ENCODE measurements at places on chromosomes 3 and 15. TPM values are rescaled to one million over a fixed set of nuclear protein-coding genes. Genes with fewer than 3 reads are reported as not detected.

- peak; percentile 44 for DNase-seq
Measured at GRCh38 chr3:126085841-126086240, 1.9 kb upstream of the SLC41A3 start.

GRCh38 chr3:141380987-141381386, 12.7 kb downstream of the ZBTB38 start:
- no peak for DNase-seq

Gene GOLGA8M
- total RNA-seq, result 4.4 TPM

Gene CHDH
- total RNA-seq, result 0.53 TPM

Gene HRG
- not detected for total RNA-seq

DNA sequence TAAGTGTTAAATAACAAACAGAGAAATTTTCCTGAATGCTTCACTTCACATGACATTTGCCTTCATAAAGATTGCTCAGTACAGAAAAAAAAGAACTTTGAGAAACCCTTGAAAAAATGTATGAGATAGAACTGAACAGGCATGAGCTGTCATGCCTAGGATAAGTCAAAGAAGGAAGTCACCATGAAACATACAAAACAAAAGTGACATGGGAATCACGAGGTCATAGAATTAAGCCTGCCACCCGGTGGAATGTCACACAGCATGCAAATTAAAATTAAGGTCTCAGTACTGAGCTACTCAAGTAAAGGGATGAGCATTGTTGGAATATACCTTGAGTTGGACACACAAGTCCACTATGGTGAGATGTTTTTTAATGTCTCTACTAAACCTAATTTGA, 652.5 kb upstream of the NECTIN3 start:
- DNase-seq, result no peak

DNA sequence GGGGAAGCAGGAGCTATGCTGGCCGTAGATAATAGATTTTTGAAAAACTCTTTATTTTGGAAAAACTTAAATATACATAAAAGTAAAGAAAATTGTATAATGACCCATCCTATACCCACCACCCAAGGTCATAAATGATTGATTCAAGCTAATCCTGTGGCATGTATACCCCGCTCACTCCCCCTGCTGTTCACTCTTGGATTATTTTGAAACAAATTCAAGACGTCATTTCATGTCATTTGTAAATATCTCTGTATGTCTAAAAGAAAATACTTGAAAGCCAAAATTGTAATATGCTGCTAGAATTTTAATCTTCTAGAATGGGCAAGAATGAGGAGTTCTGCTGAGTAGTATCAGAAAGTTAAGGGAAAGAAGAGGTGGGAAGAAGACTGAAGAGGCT, 241.7 kb downstream of the FEZF2 start:
- DNase-seq, result no peak

Gene SLC22A14
- total RNA-seq, result not detected

GRCh38 chr3:13093687-13094086, 20.5 kb upstream of the IQSEC1 start:
- no peak for DNase-seq

DNA sequence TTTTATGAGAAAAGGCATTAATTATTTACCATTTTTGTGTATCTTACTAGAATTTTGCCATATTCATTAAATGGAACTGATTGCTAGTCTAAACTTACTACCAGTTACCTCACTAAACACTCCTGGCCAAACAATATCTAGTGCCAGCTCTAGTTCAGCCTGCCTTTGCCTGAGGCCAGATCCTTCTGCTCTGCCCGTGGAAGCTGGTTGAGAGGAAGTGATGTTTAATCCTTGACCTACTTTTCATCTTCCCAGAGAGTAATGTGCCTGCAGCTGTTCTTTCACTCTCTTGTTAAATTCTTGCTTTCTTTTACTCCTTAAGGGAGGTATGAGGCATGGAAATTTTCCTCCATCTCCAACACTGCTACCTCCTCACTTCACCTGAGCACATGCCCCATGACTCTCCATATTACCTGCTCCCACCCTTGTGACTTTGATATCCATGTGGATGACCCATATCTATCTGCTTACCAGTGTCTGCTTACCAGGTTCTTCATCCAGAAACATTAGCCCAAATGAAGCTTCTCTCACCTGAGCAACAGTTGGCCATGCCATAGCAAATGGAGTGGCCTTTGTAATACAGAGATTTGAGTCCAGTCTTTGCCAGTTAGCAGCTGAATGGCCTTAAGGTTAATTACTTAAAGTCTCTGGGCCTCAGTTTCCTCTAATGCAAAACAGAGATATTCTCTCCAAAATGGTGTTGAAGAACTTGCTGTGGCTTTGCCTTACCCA, 53.4 kb downstream of the UBE2E1 start:
- no peak for DNase-seq

GRCh38 chr15:73851689-73852088, 21.7 kb upstream of the TBC1D21 start:
- DNase-seq, result peak; percentile 71

DNA sequence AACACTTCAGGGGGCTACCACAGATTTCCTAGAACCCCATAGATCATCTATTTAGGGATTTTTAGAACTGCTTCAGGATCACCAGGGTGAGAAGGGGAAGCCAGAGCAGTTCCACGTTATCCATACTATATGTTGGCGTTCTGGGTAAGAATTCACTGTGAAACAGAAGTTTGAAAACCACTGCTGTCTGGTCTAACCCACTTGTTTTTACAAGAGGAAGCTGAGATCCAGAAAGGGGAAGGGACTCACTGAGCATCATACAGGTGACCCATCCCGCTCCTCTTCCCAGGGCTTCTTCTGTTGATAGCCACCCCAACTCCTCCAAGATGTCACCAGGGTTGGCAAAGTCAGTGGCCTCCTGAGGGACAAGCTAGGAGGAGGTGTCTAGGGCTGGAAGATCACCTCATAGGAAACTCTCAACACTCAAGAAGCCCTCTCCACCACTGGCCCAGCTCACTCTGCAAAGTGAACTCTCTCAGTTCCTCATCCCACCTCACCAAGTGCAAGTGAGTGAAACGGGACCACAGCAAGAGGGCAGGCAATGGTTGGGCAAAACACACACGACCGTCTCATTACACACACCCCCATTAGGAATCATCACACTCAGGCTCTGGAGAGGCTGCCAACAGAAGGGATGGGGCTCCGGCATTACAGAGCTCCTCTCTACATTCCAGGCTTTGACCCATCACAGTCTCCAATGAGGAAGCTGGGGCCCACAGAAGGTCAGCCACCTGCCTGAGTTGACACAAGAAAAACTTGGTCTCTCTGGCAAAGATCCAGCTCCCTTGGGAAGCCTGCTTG, 1.8 kb downstream of the DAPK2 start:
- DNase-seq, result no peak

DNA sequence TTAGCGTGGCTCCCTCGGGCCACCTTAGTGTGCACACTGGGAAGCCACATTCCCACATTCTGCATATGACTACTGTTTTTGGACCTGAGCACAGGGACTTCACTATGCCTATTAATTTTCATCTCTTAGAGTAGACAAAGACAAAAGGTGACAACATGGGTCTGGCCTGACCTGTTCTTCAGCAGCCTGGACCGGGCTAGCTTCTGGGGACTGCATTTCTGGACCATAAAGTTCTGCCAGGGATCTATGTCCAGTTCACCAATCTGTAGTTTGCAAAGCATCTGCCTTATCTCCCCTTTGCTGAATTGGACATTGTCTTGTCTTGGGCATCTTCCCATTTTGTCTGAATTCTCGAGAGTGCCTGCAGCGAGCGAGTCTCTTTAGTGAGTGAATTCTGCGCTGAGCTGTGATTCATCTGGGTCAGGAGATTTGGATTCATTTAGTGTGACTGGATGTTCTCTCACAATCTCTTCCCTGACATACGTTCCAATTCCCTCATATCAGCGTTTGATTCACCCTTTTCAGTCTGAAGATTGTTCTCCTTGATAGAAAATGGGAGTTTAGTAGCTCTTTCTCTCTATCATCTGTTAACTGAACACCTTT, 112.2 kb upstream of the PLXNA1 start:
- DNase-seq, result no peak

Gene MUC13
- total RNA-seq, result not detected

DNA sequence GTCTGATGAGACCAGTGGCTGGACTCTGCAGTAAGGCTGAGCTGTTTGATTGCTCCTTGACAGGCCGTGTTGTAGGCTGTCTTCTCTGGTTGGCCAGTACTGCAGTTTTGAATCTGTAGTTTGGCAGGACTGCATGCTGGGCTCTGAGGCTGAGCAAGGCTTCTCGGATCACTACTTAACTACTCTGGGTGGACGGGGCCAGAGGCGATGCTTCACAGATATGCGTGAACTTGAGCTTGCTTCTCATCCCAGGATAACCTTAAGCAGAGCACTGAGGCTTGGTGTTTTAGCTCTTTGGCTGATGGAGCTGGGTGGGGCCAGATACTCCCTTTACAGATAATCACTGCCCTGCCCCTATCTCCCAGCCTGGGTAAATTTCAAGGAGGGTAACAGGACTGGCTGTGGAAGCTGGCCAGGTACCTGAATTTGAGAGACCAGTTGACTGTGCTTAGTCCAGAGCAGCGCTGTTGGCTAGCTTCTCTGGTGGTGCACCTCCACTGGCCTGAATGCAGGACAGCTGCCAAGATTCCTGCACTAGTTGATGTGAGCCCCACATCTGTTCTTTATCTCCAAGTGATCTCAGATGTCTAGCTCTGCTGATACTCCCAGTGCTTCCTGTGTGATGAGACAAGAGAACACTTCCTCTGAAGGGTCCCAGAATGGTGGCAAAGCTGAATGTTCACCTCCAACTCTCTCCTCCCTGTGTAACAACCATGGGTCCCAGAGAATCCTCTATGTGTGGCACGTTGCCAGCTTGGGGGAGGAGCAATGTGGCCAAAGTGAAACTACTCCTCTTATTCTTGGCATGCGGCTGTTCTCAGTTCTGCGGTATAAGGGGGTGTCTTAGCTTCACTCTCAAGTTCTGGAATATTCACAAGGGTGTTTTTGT, 37.9 kb downstream of the RPL39L start:
- peak; percentile 71 for DNase-seq

DNA sequence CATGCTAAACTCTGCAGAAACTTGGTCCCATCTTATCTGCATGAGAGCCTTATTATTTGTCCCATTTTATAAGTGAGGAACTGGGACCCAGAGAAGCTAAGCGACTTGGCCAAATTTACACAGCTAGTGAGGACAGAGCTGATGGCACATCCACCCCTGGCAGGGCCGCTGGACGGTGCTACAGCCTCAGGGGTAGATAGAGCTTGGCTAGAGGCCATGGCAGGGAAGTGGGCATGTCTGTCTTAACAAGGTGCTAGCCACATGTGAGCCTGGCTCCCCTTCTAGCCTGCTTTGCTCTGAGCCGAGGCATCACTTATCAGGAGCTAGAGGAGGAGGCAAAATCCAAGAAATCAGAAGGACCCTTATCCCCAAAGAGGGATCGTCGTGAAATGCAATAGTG, 36.7 kb upstream of the SYNM start:
- DNase-seq, result no peak

DNA sequence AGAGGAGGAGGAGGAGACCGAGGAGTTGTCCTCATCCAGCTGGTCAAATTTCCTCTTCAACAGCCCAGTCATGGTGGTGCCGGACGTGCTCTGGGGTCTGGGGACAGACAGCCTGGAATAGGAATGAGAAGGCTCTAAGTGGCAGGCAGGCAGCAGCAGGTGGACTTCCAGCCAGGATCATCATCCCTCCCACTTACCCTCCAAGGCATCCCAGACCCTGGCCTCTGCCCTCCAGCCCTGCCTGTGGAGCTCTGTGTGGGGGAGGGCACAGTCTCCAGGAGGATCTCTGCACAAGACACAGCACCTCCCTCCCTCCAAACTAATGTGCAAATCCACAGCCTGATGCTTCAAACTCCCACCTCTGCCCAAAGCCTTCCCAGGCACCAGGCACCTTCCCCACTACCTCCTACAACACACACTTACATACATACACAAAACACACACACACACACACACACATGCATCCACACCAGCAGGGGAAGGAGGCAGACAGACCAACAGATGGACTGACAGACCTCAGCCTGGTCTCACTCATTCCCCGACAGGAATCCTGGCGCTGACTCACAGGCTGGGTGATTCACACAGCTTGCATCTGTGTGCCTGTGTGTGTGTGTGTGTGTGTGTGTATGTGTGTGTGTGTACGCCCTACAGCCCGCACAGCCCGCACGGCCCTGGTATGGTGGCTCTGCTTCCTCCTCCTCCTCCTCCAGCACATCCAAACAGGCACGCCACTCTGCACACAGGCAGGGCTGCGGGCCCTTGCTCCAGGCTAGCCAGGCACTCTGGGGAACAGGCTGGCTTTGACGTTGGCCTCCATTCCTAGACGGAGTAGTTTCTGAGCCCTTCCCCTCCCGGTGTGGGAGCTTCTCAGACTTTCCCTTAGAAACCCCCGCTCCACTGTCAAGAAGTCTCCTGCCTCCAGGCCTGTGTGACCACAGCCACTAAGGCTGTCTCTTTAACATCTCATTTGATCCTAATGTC, 6.5 kb downstream of the CSRNP1 start:
- DNase-seq, result peak; percentile 87

- no peak for DNase-seq
Measured at GRCh38 chr3:124881976-124882697, 5.0 kb downstream of the ITGB5 start.

- DNase-seq, result no peak
Measured at GRCh38 chr3:59728587-59728908, 678.7 kb upstream of the CFAP20DC start.

GRCh38 chr3:114223143-114223542, 14.2 kb downstream of the ZNF80 start:
- DNase-seq, result peak; percentile 56

Gene CFAP44
- 3.4 TPM for total RNA-seq

Gene CA12
- 0.12 TPM for total RNA-seq

DNA sequence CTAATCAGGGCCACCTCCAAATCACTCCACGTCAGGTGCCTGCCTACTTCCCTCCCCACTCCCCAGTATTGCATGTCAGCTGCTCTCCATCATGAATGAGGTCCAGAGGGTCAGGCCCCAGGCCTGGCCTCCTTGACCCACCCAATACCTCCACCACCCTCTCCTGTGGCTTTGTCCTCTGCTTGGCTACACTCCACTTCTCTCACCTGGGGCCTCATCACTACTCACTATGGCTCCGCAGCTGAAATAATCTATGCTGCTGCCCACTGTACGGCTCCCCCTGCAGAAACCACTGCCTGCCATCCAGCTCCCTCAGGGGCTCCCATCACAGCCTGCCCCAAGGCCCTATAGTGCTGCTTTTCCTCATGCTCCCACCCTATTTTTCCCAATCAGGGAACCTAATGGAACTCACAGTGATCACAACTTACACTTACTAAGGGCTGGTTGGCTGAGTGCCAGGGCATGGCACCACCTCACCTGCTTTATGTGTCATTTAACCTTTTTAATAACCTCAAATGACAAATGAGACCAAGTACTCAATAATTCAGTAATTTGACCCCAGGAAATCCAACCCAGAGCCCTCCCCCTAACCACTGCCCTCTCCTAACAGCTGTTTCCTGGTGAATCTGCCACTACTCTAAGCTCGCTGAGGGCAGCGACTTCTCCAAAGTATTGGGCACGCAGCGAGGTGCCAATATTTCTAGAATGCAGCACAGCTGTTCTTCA, 2.3 kb downstream of the GORASP1 start:
- DNase-seq, result no peak

Gene MELTF
- total RNA-seq, result 3.3 TPM

Gene SHF
- total RNA-seq, result 4.5 TPM

GRCh38 chr15:42118650-42119445, 24.5 kb upstream of the PLA2G4D start:
- no peak for DNase-seq

GRCh38 chr15:51396921-51397320, 55.5 kb downstream of the GLDN start:
- no peak for DNase-seq

- DNase-seq, result no peak
Measured at GRCh38 chr3:123716411-123716810, 131.6 kb upstream of the HACD2 start.

- DNase-seq, result peak; percentile 34
Measured at GRCh38 chr3:38114052-38114874, 22.7 kb downstream of the ACAA1 start.

GRCh38 chr3:33074217-33075067, 22.5 kb downstream of the GLB1 start:
- peak; percentile 82 for DNase-seq

Gene GXYLT2
- total RNA-seq, result not detected

All from activated CD8-positive, alpha-beta memory T cell treated with anti-CD3 and anti-CD28 coated beads, Interleukin-2, amount 10 ng/mL, durations not matched to agents 7 days and 5 days (primary cell).